ENCODE measurements at places on chromosomes 1 and 21.
A peak's percentile ranks its signal among the peaks of the same experiment; 100 is the strongest.

GRCh38 chr1:119712342-119713038 lies 756 bp downstream of the PHGDH start:
- peak; percentile 75 for DNase-seq

DNA sequence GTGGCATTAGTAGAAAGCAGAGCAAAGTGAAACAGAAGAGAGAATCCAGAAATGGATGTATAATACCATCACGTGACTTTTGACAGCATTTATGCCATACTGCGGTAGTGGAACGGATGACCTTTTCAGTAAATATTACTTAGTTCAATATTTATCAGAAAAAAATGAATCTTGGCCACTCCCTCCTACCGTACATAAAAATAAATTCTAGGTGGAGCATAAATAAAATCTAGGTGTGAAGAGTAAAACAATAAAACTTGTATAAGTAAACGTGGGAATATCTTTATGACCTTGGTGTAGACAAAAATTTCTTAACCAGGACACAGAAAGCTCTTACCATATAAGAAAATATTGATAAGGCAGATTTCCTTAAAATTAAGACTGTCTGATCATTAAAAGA lies 182.6 kb downstream of the VPS13D start:
- no peak for DNase-seq

- no peak for DNase-seq
These were observed 12.3 kb upstream of the PADI1 start for GRCh38 chr1:17192394-17193221.

GRCh38 chr1:197869490-197870077 lies 32.8 kb upstream of the C1orf53 start:
- no peak for DNase-seq

- no peak for DNase-seq
These were observed 1.6 kb downstream of the CACNA1S start for GRCh38 chr1:201110616-201111015.

- DNase-seq = no peak
These were observed 23.4 kb upstream of the DR1 start for GRCh38 chr1:93322349-93322748.

- no peak for DNase-seq
These were observed 308.1 kb upstream of the LYPLAL1 start for GRCh38 chr1:218865591-218865990.

DNA sequence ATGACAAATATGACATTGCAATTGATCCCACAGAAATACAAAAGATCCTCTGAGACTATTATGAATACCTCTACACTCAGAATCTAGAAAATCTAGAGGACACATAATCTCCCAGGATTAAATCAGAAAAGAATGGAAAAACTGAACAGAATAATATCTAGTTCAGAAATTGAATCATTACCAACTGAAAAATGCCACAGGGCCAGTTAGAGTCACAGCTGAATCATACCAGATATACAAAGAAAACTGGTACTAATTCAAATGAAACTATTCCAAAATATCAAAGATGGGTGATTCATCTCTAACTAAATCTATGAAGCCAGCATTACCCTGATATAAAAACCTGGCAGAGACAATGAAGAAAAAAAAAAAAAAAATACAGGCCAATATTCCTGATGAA lies 149.3 kb downstream of the BRINP3 start:
- no peak for DNase-seq

GRCh38 chr1:24363994-24364393 lies 44.8 kb downstream of the GRHL3 start:
- DNase-seq = no peak

GRCh38 chr21:15422783-15423182 lies 307.0 kb upstream of the USP25 start:
- no peak for DNase-seq

DNA sequence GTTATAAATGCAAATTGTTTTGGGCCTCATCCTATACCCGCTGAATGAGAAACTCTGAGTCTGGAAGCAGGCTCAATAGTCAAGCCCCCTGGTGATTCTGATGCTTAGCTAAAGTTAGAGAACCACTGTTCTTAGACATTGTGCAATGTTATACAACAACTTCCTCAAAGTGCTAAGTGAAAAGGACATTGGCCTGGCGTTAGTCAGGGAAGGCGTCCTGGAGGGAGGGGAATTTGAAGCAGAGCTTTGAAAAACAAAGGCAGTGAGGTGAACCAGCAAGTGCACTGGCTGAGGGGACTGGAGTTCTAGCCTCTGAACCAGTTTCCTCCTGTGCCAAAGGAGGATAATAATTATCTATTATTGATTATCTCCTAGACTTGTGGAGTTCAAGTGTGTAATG lies 5.1 kb downstream of the CD1D start:
- no peak for DNase-seq

GRCh38 chr1:109475261-109475660 lies 8.4 kb upstream of the ATXN7L2 start:
- DNase-seq = no peak

DNA sequence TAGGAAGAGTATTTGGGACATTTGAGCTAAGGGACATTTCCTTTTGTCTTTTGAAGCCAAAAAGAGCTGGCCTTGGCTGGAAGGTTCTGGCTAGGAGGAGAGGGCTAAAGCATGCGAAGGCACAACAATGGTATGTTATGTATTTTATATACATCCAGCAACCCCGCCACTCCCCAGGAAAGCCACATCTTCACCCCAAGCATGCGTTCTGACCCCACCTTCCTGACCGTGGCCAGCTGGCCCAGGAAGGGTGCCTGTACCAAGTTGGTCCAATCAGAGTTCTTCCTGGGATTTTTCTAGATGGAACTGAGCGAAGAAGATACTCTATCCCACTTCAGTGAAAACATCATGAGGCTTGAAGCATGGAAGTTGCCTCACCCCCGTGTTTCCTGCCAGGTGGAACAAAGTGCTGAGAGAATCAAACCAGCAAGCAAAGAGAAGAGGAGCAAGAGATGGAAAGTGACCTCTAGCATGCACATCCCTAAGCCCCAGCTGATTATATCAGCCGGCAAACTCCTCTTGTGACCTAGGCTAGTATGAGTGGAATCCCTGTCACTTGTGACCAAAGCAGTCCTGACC lies 82.7 kb downstream of the BCAR3 start:
- no peak for DNase-seq

- DNase-seq = no peak
These were observed 24.3 kb upstream of the GRHL3 start for GRCh38 chr1:24294716-24295371.

- no peak for DNase-seq
These were observed 147.7 kb downstream of the FCRL5 start for GRCh38 chr1:157404614-157405013.

- DNase-seq = no peak
These were observed 111.7 kb downstream of the RHOU start for GRCh38 chr1:228846952-228847351.

DNA sequence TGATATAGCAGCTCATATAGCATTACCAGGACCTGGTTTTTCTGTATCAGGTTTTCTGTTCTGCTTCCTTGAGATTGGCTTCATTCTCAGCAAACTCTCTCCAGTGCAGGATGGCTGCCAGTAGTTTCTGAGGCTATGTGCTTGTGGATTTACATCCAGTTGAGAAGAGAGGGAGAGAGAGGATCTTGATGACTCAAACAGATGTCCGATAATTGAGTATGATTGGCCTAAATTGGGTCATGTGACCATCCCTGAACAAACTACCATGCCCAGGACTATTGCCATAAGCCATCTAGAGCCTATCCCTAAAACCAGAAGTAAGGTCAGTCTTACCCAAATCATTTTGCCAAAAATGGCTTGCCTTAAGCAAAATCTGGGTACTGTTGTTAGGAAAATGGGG lies 18.1 kb upstream of the PSMA5 start:
- DNase-seq = no peak

GRCh38 chr1:51000651-51001050 lies 30.6 kb downstream of the CDKN2C start:
- no peak for DNase-seq

GRCh38 chr1:231519166-231519565 lies 9.3 kb upstream of the TSNAX start:
- DNase-seq = no peak

DNA sequence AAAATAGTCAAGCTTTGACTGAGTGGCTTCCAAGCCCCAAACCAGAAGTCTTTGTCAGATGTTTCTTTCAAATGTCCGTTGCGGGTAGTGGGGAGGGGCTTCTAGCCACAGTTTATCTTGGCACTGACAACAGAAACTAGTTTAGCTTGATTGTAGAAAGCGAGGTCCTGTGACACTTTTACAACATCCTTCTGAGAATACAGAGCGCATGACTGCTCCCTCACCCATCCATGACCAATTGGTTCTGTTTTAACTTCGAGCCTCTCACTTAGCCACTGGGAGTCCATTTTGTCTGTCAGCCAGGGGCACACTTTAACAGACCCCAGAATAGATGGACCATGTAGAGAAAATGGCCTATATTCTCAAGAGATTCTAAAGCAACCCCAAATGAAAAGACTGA lies 199.2 kb upstream of the ST6GALNAC5 start:
- DNase-seq = no peak

DNA sequence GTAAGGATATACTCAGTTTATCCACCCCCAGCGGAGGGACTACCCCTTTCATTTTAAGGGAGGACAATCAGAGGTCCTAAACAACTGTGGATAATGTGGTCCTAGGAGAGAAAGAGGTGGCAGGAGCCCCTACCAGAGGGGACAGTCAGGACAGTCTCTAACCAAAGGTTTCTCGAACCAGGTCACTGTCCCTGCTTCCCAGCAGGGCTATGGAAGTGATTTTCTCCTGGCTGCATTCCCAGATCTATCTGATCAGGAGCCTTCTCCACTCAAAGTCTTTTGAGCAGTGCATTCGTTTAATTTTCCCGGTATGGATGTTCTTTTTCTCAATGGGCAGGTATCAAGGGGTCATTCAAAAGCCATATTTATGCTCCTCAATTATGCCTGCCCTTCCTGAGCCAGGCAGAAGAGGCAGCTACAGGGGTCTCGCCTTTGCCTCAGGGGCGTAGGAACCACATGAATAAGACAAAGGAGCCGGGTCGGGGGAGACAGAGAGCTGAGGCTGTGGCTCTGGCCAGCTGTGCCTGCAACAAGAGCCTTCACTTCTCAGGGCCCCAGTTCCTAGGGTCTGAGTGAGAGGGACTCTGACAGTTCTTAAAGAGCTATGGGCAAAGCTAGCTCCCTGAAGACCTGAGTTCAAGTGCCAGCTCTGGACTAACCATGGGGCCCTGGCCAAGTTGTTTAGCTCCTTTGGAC lies 62.5 kb upstream of the DMRTB1 start:
- no peak for DNase-seq

GRCh38 chr1:209219791-209220524 lies 363.6 kb upstream of the CAMK1G start:
- DNase-seq = no peak

DNA sequence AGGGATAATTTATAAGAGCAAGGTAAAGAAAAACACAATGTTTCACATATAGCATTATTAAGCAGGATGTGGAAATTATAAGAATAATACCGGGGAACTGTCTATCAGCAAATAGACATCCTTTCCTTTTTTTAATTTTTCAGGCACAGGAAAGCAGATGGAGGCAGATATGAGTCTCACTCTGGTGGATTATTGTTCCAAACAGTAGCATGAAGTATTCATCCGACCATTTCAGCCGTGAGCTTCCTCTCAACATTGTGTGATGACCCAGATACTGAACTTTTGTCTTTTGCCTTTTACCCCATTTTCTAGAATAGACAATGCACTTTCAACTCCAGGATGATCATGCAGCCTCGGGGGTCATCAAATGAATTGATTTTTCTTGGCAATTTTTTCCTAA lies 599.8 kb downstream of the ADGRL2 start:
- DNase-seq = no peak

DNA sequence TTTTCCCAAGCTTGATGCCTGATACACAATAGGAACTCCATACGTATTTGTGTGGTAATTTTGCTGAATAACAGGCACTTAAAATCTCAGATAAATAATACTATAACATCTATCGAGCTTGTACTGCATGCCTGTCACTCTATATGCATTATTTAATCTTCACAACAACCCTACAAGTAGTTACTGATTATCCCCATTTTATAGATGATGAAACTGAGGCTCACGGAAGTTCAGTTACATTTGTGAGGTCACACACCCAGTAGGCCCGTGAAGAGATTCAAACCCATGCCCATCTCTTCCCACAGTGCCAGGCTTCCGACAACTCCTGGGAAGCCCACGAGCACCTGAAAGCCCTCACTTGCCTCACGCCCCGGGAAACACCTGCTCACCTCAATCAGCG lies 98.8 kb downstream of the RAVER2 start:
- DNase-seq = no peak

GRCh38 chr1:2805801-2806430 lies 4.4 kb upstream of the TTC34 start:
- DNase-seq = no peak

DNA sequence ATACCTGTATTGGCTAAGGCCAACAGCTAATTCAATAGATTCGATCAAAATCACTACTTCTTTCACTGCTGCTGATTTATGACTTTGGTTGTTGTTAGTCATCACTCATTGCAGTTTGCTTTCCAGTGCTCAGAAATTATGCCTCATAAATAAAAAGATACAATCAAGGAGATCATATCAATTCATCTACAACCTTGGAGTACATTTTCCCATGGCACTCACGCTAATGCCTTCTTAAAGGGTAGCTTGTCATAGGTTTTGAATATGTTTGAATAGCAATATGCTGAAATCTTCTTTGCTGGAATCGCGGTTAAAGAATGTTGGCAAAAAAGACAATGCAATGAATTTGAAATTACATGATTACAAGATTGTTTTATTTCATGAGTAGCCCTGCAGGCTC lies 89.9 kb downstream of the KCTD3 start:
- DNase-seq = no peak

DNA sequence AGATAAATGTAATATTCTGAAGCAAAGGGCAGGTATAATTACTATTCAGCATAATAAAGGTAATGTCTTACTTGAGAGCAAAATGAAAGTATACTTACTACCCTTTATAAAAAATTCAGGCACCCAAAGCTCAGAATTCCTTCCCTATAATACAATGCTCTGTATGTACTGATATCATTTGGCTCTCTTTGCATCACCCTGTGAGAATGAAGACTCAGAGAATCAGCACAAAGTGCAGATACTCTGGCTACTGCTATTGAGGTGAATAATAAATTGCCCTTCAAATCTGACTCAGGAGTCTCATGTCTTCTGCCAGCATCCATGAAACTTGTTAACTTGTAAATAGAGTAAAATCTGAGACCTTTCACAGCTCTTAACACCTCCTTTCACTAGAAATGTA lies 108.5 kb upstream of the KCTD3 start:
- DNase-seq = no peak

DNA sequence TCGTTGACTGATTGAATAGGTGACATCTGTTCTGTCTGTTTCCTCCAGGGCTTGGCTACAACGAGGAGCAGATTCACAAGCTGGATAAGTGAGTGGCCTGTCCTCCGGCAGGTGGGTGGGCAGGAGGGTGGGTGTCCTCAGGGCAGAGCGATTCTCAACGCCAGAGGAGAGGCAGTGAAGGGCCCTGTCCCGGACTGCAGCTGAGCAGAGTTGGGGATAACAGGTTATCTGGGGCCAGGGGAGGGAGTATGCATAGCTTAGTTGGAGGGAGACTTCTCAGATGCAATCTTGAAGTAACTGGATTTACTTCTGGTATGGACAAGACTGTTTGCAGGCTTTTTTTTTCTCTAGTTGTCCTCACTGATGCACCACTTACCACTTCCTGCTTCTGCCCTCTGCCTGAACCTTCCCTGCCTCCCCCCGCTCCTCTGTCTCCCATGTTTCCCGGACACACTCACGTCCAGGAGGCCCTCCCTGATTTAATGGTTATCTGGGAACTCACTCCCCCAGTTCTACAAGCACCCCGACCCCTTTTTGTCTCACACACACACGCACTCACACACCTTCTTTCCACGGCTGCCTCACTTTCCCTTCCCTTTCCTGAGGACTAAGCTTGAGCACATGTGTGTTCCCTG lies 16.4 kb upstream of the RASSF5 start:
- DNase-seq = no peak

- peak; percentile 8 for DNase-seq
These were observed 23.0 kb upstream of the KCNJ6 start for GRCh38 chr21:37939251-37939650.

All from COR-L47 (cell line).